ENCODE measurements at places on chromosomes 12 and 14.

- DNase-seq, result no peak
Observed at GRCh38 chr14:37903343-37904191, 304.1 kb upstream of the SSTR1 start.

DNA sequence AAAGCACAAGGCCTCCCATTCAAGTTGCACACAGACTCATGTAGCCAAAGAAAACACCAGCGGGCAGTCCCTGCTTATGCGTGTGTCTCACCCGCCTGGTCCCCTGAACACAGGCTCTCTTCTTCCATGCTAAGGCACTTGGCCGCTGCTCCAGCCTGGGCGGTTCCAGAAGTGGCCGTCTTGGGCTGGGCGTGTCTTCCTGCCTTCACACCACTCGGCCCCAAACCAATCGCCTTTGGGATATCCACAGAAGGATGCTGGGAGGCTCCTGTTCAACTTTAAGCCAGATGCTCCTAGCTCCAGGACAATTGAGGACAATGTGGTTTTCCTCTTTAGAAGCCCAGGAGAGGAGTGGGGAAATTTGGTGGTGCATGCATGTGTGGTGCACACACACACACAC lies 2.2 kb downstream of the SCARB1 start:
- DNase-seq, result no peak

DNA sequence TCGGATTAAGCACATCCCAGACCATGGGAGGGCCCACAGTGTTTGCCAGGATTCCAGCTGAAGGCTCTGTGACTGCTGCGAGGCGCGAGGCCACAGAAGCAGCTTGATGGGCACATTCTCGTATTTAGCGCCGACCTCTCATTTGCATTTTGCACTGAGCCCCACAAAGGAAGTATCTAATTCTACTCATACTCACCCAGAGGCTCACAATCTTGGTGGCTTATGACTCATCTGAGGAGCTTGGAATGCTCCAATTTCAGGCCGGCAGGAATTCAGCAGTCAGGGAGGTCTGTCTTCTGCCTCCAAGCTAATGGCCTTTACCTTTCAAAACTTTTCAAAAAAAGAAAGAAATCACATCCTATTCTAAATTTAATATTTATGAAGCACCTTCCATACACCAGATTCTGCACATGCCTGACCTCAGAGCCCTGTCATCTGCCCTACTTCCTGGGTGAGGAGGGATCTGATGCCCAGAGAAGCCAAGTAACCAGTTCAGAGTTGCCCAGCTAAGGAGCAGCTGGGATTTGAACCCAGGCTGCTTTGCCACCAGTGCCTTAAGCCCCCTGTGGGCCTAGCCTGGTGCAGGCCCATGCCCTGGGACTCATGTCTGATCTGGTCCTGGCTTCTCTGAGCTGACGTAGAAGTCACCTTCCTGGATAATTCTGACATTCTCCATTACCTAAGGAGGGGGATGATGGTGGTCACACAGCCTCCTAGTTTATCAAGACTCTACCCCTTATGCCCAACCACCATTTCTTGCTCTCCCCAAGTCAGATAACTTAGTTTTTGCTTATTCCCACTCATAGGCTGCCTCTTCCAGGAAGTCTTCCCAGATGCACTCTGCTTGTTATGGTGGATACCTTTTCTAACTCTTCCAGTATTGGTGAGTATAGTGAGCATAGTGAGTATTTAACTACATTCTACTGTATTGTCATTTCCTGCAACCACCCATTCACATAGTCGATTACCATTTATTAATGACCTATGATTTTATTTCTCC lies 198.9 kb downstream of the RBM19 start:
- no peak for DNase-seq

GRCh38 chr12:68119250-68119649 lies 40.3 kb downstream of the IFNG start:
- DNase-seq, result no peak

DNA sequence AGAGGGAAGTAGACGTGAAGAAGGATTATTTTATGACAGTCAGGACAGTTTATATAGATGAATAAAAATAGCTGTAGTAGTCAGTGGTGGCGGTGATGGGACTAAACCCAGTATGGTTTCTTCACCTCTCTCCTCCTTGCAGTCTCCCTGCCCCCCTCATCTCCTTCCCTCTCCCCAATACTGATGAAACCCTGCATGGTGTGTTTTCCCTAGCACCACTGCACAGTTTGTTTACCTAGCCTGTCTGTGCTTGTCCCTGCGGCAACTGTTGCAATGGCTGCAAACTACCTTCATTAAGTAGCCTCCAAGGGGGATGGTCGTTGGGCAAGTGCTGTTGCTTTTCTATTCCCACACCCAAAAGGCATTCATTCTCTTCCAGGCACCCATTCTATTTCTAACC lies 14.7 kb downstream of the PCBP2 start:
- no peak for DNase-seq

DNA sequence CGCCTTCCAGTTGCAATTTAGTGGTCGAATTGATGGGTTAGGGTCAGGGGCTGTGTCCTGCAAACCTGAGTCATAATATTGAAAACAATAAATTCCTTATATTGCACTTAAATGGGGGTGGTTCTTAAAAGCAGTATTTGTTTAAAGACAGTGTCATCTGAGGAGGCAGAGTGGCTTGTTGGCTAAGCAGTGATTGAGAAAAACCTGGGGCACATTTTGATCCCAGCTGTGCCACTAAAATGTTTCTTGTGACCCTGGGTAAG lies 48.4 kb downstream of the FBXW8 start:
- DNase-seq, result no peak

- no peak for DNase-seq
Observed at GRCh38 chr12:30730011-30730410, 24.7 kb downstream of the CAPRIN2 start.

GRCh38 chr12:12439636-12440035 lies 82.8 kb downstream of the BORCS5 start:
- DNase-seq, result no peak

DNA sequence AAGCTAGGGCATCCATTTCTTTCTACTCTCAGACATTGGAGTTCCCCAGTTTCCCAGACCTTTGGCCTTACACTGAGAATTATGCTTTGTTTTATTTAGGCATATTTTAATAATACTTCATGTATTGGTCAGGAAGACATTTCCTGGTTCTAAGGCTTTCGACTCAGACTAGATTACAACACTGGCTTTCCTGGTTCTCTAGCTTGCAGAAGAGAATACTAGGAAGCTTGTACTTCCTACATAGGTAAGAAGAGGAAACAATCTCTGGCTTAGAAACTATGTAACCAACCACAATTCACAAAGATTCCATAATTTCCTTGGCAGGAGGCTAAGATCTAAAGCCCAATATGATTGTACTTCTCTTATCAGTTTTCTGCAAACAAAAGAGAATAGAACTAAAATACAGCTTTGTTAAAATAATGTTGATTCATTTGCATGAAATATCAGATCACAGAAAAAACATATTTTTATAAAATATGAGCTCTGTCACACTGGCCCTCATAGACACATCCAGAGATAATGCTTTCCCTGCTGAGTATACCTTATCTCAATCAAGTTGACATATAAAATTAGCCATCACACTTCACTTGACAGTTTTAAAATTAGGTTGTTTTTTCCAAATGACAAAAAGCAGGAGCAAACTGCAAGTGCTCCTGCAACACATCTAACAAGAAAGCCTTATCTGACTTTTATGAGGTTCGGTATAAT lies 30.5 kb downstream of the CLEC2D start:
- DNase-seq, result no peak

GRCh38 chr12:53798575-53798974 lies 46.8 kb upstream of the CISTR start:
- DNase-seq, result no peak

DNA sequence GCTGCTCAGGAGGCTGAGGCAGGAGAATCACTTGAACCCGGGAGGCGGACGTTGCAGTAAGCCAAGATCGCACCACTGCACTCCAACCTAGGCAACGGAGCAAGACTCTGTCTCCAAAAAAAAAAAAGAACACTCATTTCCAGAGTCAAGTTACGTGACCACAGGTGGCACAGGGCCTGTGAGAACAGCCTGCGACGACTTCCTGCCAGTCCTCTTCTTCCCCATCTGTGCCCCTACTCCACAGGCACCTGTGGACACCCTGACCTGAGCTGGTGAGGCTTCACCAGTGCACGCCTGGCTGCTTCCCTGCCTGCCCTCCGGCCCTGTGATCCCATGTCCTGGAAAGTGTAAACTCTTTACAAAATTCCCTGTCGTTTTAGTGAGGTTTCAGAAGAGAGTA lies 77.7 kb downstream of the PPP2R5C start:
- DNase-seq, result no peak

Measured in cerebellar nuclear complex (tissue), 1 donor.